ENCODE measurements at places on chromosomes 7 and 10. TPM values are rescaled to one million over a fixed set of nuclear protein-coding genes. Genes with fewer than 3 reads are reported as not detected.

DNA sequence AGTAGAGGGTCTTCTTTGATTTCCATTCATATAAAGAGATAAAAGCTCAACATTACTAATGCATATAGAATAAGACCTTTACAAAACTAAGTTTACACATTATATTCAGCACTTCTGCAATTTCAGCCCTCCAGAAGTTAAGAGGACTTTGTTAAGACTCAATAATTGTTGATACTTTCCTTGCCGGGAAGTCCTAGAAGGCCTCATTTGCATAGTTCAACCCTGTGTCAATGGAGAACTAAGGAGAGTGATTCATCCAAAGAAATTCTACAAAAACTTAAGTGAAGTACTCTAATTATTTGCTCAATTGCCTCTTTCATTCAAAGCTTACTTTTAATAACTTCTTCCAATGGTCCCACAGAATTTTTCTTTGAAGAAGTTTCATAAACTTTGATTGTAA lies 1060.3 kb upstream of the CELF2 start:
- no peak for DNase-seq
- H3K27ac ChIP-seq, result no peak overlapping the region
- no peaks in the 10 kb centered on the region for H3K36me3 ChIP-seq
- H3K27me3 ChIP-seq, result no peaks in the 10 kb centered on the region
- no peaks in the 10 kb centered on the region for H3K4me1 ChIP-seq

DNA sequence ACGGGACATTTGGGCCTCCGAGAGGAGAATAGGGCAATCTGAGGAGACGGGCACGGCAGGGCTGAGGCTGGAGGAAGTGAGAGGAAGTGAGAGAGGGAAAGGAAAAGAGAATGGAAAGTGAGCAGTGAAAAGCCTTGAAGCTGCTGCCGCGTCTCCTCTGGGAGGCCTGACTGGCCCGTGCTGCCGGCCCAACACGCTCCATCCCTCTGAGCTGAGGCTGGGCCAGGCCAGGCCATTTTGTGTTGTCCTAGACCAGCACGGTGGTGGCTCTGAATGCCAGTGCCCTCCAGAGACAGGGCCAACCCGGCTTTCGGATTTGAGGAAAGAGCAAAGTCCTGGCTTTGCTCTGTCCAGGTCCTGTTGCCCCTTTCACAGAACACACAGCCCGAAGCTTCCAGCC lies 361.1 kb upstream of the SHH start:
- H3K4me1 ChIP-seq, result no peaks in the 10 kb centered on the region
- no peaks in the 10 kb centered on the region for H3K36me3 ChIP-seq
- no peak overlapping the region for H3K27ac ChIP-seq
- H3K27me3 ChIP-seq, result no peaks in the 10 kb centered on the region

DNA sequence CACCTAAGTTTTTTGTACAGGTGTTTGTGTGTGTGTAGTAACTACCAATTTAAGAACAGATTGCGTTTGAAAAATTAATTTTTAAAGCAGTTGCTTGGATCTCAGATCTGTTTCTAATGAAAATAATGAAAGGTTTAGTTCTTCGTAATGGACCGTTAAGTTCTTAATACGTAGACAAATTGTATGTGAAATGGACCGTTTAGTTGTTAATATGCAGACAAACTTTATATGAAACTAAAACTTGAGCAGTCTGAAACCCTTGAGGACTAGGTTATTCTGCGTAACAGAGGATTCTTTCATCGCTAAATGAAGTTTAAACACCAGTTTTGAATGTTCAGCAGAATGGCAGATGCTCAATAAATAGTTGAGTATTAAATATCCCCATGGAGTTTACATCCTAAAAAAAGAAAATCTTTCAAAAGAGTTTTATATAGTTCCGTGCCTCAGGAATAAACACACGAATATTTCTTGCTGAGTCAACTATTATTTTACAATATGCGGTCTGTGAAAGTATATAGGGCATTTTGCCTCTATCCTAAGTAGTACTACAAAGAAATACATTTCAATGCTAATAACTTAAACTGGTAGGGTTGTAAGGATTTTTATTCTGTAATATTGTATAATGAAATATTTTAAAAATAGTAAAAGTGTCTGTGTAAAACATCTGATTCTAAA lies 1.2 kb downstream of the DBF4 start:
- peaks cover 41% of the 10 kb centered on the region for H3K4me1 ChIP-seq
- H3K4me3 ChIP-seq, result peak overlapping the region; percentile 86
- H3K27me3 ChIP-seq, result no peaks in the 10 kb centered on the region
- H3K27ac ChIP-seq, result peak overlapping the region; percentile 95
- peaks cover 28% of the 10 kb centered on the region for H3K36me3 ChIP-seq

DNA sequence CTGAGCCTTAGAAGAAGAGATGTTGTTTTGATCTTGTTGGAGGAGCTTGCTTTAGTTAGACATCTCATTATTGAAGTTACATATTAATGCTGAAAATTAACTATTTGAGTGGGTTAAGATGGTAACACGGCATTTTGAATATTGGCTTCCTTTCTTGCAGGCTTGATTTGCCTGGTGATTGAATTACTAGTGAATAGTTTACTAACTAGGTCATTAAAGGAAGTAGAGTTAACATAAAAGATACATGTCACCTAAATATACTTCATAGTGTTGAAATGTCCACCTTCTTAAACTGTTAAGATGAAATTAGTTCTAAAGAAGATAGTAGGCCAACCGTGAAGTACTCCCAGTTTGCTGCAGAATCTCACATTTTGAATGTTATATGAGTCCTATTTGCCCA lies 18.5 kb downstream of the MPLKIP start:
- H3K27ac ChIP-seq, result no peak overlapping the region
- no peak for DNase-seq
- no peaks in the 10 kb centered on the region for H3K4me1 ChIP-seq
- peaks cover 6% of the 10 kb centered on the region for H3K36me3 ChIP-seq

GRCh38 chr7:45689011-45689796 lies 115.0 kb downstream of the ADCY1 start:
- no peak for DNase-seq
- peaks cover 6% of the 10 kb centered on the region for H3K4me1 ChIP-seq
- H3K27ac ChIP-seq, result no peak overlapping the region
- no peak overlapping the region for H3K4me3 ChIP-seq
- peaks cover 2% of the 10 kb centered on the region for H3K27me3 ChIP-seq

CDH23 gene
- 5.3 TPM for total RNA-seq

CYP26A1 gene
- total RNA-seq, result 0.31 TPM

CADPS2 gene
- not detected for total RNA-seq

DNA sequence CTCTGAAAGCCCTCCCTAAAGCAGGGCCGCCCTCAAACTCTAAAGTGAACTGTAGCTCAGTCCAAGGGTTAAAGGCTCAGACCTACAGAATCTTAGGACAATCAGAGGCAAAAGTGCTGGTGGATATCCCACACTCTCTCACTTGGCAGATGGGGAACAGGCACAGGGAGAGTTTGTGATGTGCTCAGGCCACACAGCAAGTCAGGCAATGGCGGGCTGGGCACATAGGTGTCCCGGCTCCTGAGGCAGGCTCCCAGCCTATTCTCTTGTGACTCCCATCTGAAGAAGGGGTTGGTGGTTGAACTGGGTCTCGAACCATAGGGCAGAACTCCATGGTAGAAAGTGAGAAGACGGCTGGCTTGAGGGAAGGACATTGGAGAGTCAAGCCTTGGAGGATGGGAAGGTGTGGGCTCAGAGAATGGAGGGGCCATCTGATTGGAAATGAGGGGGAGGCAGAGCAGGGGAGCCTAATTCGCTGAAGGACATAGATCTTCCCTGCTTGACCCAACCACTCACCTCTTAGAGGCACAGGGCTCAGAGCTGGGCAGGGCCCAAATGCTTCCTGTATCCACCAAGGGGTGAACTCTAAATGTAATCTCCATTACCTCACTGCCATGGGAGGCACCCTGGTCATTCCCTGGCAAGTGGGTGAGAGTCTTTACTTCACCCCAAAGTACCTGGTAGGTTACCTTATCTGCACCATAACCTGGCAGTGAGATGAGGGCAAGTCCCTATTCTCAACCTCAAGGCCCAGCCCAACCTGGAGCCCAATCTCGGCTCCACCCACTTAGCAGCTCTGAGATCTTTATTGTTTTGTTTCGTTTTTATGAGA lies 4.9 kb upstream of the ZMIZ1 start:
- no peak for DNase-seq
- no peak overlapping the region for H3K4me3 ChIP-seq
- H3K27ac ChIP-seq, result peak overlapping the region; percentile 67
- H3K36me3 ChIP-seq, result peaks cover 2% of the 10 kb centered on the region

COL13A1 gene
- total RNA-seq, result not detected

- no peak for DNase-seq
- no peak overlapping the region for H3K4me3 ChIP-seq
- peaks cover 5% of the 10 kb centered on the region for H3K27me3 ChIP-seq
- H3K36me3 ChIP-seq, result no peaks in the 10 kb centered on the region
Measured at GRCh38 chr10:60290558-60290957, 99.1 kb downstream of the ANK3 start.

GRCh38 chr10:97087296-97087695 lies 98.5 kb downstream of the SLIT1 start:
- no peaks in the 10 kb centered on the region for H3K36me3 ChIP-seq
- peaks cover 1% of the 10 kb centered on the region for H3K4me1 ChIP-seq
- no peak overlapping the region for H3K27ac ChIP-seq
- no peak overlapping the region for H3K4me3 ChIP-seq
- H3K27me3 ChIP-seq, result peaks cover 21% of the 10 kb centered on the region
- no peak for DNase-seq

- no peak for DNase-seq
- H3K4me3 ChIP-seq, result no peak overlapping the region
- no peaks in the 10 kb centered on the region for H3K4me1 ChIP-seq
- H3K27ac ChIP-seq, result no peak overlapping the region
- H3K27me3 ChIP-seq, result no peaks in the 10 kb centered on the region
Measured at GRCh38 chr10:53463539-53463938, 691.0 kb upstream of the MBL2 start.

DNA sequence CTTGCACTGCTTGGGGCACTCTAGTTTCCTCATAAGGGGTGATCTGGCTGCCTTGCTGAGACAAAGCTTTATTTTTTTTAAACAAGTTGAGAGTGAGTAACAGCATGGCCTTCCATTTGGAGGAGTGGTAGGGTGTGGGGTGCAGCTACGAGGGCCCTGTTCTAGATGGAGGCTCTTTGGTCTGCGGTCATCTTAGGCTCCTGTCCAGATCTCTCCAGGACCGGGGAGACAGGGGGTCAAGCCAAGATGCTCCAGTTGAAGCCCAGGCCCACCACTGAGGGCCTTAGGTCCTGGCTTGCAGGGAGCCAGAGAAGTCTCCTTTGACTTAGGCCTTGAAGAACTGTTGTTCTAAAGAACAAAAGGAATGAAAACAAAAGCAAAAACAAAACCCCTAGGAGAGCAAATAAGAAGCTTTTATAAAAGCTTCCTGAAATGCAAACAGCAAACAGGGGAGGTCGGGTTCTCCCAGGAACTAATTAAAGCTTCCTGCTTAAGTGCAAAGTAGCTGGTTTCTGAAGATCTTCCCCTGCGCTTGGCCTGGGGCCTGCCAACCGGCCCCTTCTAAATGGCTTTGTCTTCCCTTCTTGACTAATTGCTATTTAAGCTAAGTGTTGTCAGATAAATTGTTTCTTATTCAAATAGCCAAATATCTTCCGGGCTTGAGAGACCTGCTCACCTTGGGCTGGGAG lies 259.2 kb downstream of the GLRX3 start:
- H3K27ac ChIP-seq, result no peak overlapping the region
- no peaks in the 10 kb centered on the region for H3K36me3 ChIP-seq
- no peak for DNase-seq
- H3K4me1 ChIP-seq, result no peaks in the 10 kb centered on the region
- no peak overlapping the region for H3K4me3 ChIP-seq

- H3K4me3 ChIP-seq, result no peak overlapping the region
- no peak for DNase-seq
- no peaks in the 10 kb centered on the region for H3K27me3 ChIP-seq
- no peaks in the 10 kb centered on the region for H3K36me3 ChIP-seq
Measured at GRCh38 chr10:35822316-35822715, 180.2 kb upstream of the FZD8 start.

GRCh38 chr10:108112218-108112617 lies 947.7 kb upstream of the SORCS1 start:
- H3K36me3 ChIP-seq, result no peaks in the 10 kb centered on the region
- H3K27ac ChIP-seq, result no peak overlapping the region
- no peaks in the 10 kb centered on the region for H3K4me1 ChIP-seq
- H3K27me3 ChIP-seq, result no peaks in the 10 kb centered on the region
- no peak for DNase-seq

OR2A5 gene
- total RNA-seq, result not detected

GRCh38 chr7:5693529-5693928 lies 87.9 kb downstream of the RNF216 start:
- peak overlapping the region; percentile 85 for H3K4me3 ChIP-seq
- peaks cover 77% of the 10 kb centered on the region for H3K4me1 ChIP-seq
- H3K27me3 ChIP-seq, result no peaks in the 10 kb centered on the region
- peak overlapping the region; percentile 71 for H3K27ac ChIP-seq

DNA sequence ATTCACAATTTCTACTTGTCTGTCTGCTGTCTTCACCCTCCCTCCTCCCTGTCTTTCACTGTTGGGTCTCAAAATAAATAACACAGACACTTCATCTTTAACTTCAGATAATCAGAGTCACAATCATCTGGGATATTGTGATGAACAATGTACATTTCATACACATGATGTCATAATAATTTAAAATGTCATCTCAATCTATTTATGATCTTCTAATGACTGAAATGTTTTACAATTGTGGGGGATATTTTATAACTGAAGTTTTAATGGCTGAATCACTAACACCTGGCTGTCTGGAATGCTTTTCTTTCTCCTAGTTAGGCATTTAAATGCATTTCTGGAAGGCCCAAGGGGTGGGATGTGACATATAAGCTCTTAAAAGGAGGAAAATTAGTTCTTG lies 859.8 kb downstream of the LRMDA start:
- H3K27me3 ChIP-seq, result no peaks in the 10 kb centered on the region
- no peaks in the 10 kb centered on the region for H3K4me1 ChIP-seq
- H3K36me3 ChIP-seq, result no peaks in the 10 kb centered on the region
- no peak for DNase-seq
- no peak overlapping the region for H3K4me3 ChIP-seq

DNA sequence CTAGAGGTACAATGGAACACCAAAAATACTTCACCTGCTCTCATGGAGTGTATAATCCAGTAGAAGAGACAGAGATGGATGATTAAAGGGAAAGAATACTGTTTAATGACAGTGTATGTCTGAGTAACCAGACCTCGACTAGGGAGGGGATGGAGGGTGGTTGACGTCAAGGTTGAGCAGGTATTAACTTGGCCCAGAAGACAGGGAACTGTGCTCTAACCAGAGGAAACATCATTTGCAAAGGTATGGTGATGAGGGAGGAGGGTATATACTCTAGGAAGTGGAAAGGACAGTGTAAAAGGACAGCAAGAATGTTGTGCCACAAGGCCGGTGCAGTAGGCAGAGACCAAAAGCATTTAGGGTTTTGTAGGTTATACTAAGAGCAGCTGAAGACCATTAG lies 2.9 kb downstream of the MIOS start:
- no peak for DNase-seq
- peaks cover 29% of the 10 kb centered on the region for H3K4me1 ChIP-seq
- no peaks in the 10 kb centered on the region for H3K27me3 ChIP-seq
- peak overlapping the region; percentile 82 for H3K4me3 ChIP-seq
- H3K27ac ChIP-seq, result peak overlapping the region; percentile 87
- peaks cover 34% of the 10 kb centered on the region for H3K36me3 ChIP-seq

- no peak overlapping the region for H3K4me3 ChIP-seq
- H3K27me3 ChIP-seq, result no peaks in the 10 kb centered on the region
- no peaks in the 10 kb centered on the region for H3K36me3 ChIP-seq
- H3K27ac ChIP-seq, result no peak overlapping the region
- no peak for DNase-seq
Measured at GRCh38 chr10:60315311-60315710, 74.4 kb downstream of the ANK3 start.

- H3K4me1 ChIP-seq, result peaks cover 38% of the 10 kb centered on the region
- H3K4me3 ChIP-seq, result no peak overlapping the region
- no peak overlapping the region for H3K27ac ChIP-seq
Measured at GRCh38 chr10:110337906-110338305, 33.2 kb upstream of the SMNDC1 start.
